ENCODE measurements at places on chromosomes 1 and 21.

- DNase-seq, result no peak
These were observed 42.0 kb downstream of the LAMC1 start for GRCh38 chr1:183065168-183065706.

- DNase-seq, result no peak
These were observed 1.8 kb upstream of the DMBX1 start for GRCh38 chr1:46487818-46488218.

GRCh38 chr1:54488065-54488750 lies 59.8 kb upstream of the ACOT11 start:
- DNase-seq, result peak; percentile 83

DNA sequence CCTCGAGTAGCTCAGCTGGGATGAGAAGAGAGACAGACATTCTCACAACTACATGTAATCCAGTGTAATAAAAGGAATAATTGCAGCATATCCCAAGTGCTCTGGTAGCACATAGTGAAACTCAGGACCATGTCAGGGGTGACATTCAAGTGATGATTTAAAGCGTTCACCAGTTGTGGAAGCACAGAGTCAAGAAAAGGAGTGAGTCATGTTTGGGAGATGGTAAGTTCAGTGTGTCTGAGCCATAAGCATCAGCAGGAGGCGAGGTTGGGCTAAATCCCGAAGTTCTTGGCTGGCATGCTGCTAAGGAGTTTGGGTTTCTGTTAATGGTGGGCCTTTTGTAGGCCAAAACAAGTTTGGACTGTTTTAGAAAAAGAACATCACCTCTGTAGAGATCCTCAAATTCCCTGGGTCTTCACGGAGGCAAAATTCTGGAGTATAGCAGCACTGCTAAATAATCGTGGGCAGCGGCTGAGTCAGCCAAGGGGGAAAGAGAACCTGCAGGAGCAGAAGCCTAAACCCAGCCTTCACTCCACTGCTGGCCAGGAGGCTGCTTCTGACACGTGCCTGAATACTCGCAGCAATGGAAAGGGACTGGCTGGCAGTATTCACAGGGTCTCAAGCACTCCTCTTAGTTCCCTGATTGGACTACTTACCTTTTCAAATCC lies 7.2 kb upstream of the NHLH1 start:
- no peak for DNase-seq

GRCh38 chr1:103986792-103987191 lies 237.1 kb downstream of the AMY1C start:
- DNase-seq, result no peak

GRCh38 chr1:18409609-18410237 lies 71.0 kb upstream of the KLHDC7A start:
- DNase-seq, result no peak

GRCh38 chr1:234956821-234957329 lies 171.8 kb downstream of the TOMM20 start:
- no peak for DNase-seq

DNA sequence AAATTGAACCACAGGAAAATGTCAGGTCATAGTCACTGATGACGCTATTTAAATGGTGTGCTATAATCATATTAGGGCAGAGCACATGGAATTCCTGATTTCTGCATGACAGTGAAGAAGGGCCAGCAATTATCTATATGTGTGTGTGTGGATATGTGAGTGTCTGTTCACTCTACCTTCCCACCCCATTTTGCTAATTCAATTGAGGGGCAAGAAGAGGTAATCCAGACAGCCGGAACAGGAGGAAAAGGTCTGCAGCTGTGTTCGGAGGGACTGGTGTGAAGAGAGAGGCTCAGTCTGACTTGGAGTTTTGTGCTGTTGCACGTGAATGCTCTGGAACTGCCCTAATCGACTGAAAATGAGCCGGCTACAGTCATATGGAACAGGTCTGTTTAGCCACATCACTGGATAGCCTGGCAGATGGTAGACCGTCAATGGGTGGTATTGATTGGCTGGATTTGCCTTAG lies 5.1 kb upstream of the ELAVL4 start:
- no peak for DNase-seq

DNA sequence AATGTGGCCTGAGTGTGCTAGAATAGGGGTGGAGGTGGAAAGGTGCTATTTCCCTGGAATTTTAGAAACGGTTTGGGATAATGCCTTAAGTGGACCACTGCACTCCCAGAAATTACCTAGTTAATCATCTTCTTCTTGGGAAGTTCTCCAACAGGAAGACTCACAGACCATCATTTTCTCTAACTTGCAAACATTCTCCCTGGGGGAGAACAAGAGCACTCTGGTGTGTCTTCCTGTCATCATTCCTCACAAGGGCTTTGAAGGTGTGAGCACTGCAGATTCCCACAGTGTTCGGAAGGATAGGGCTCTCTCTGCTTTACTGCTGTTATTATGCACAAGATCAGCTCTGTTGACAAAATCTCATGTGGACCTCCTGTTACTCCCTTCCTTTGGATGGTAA lies 54.9 kb upstream of the TSPAN2 start:
- DNase-seq, result no peak

GRCh38 chr1:161117759-161118581 lies at the start of the genes NIT1 and PFDN2:
NIT1 (plus strand) TSS chr1:161118105; CDS start chr1:161118177, 72 bp downstream.
PFDN2 (minus strand) TSS chr1:161118037; CDS start chr1:161118026, 11 bp downstream.
- DNase-seq, result peak; percentile 76

All from CD4-positive, alpha-beta T cell treated with Interleukin-2 at 100 ng/mL for 4 hours (primary cell).